ENCODE measurements at places on chromosomes 3 and 15.

GRCh38 chr15:91911844-91912243, 58.3 kb downstream of the SLCO3A1 start:
- no peak for DNase-seq

DNA sequence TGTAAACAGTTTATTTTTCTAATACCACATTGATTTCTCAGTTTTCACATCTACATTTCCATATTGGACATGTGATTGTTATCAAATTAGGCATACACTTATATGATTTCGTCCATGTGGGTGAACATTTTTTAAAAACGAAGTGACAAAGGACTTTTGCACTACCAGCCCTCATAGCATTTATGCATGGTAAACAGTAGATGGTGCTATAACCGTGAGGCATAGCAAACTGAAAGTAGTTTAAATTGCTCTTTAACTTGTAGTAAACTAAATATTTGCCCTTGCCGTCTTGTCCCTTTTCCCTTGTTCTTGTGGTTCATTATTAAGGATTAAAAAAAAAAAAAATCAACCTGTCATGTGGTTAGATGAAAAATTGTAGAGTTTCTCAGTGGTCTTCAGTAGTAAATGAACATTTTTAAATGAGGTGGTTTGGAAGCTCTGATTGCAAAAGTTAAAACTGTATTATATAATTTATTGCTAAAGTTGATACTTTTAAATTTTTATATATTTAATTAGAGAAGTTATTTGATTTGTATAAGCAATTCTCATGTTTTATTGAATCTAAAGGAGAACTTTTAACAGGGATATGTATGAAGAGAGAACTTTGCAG, 24.0 kb downstream of the STX19 start:
- peak; percentile 3 for DNase-seq

DNA sequence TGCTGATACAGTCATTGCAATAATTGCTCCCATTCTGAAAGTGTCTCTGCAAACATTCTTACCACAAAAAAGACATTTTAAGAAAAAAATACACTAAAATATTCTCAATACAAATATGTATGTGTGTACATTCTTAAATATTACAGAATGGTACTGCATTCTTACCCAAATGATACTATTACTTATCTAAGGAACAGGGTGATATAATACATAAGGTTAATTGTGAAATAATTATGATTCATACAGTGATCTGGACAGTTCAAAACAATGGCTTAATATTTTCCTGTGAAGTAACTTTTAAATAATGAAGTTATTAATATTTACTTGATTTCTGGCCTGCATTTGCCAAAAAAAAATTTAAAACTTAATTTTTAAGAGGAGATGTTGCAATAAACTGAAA, 694.6 kb downstream of the TUSC7 start:
- DNase-seq, result no peak

- DNase-seq, result no peak
Measured at GRCh38 chr3:34248352-34248751, 449.9 kb downstream of the PDCD6IP start.

DNA sequence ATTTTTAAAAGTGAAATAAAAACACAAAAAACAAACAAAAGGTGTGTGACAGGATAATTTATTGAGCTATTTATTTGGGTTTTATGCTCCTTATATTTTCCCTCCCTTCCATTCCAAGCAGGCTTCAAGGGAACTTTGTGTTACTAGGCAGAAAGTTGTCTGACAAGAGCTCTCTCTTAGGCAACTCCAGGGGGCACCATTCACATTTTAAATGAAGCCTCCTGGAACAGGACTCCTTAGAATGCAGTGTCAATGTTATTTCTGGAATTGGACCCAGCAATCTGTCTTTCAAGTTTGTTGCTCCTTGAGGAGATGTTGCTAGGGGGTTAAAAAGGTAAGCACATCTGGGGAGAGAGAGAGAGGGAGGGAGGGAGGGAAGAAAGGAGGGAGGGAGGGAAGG, 5.4 kb upstream of the RFX7 start:
- no peak for DNase-seq

GRCh38 chr3:32419742-32420125, 28.1 kb downstream of the CMTM7 start:
- no peak for DNase-seq

GRCh38 chr3:150778793-150779401, 15.9 kb upstream of the SIAH2 start:
- DNase-seq, result no peak

GRCh38 chr3:78086150-78086549, 1046.3 kb downstream of the ROBO2 start:
- DNase-seq, result no peak

DNA sequence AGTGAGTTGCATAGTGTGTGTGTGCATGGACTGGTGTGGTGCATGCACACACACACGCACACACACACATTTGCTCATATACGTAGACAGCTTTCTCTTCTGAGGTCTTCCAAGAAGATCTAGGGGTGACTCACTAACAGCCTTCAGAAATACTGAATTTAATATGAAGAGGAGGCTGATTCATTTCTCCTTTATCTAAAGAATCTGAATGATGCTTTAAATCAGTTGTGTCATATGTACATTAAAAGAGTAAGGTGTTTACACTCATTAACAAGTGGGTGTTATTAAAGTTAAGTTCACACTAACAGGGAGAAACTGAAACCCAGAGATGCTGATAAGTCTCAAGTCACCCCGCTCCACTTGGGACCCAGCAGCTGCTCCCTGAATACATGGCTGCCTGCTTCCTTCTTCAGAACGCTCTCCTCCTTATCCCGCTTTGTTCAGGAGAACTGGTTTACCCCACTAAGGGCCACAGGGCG, 22.0 kb downstream of the TMPRSS7 start:
- DNase-seq, result no peak

DNA sequence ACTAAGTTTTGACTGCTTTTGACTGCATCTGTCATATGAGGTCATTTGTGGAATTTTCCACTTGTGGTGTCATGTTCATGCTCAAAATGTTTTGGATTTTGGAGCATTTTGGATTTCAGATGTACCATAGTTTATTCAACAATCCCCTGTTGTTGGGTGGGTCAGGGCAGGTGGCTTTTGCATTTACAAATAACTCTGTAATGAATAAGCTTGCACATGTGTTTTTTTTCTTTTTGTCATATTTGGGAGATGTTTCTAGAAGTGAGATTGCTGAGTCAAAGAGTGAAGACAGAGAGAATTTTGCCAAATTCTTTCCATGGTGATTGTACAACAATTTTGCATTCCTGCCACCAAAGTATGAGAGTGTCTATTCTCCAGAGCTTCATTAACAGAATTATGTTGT, 62.4 kb upstream of the ADPGK start:
- no peak for DNase-seq

DNA sequence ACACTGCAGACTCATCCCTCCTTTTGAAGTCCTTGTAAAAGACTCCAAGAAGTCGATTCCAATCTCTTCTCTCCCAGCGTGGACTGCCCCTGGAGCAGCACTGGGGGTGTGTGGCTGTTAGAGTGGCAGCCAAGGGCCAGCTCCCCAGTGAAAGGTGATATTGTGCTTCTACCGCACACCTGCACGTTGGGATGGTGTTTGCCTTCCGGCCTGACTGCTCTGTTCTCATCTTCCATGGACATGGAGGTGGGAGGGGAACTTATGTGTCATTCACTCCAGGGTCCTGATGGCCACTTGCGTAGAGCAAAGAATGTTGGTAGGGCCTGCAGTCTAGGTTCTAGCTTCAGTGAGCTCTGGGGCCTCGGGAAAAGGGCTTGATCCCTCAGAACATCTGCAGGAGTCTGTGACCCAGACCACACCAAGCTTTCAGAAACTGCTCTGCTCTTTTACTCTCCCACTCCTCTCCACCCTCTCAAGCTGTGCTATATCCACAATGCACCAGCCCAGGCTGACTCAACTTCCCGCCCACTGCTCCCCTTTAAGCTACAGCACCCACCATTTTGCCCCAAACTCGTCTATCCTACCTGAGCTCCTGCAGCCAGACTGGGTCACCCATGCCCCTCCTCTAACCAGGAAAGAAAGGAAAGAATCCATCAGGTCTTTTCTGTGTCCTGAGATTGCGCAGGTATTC, 31.3 kb downstream of the LIPC start:
- no peak for DNase-seq

- DNase-seq, result no peak
Measured at GRCh38 chr3:32128936-32129335, 22.5 kb downstream of the GPD1L start.

- no peak for DNase-seq
Measured at GRCh38 chr3:149879872-149880271, 66.9 kb downstream of the RNF13 start.

DNA sequence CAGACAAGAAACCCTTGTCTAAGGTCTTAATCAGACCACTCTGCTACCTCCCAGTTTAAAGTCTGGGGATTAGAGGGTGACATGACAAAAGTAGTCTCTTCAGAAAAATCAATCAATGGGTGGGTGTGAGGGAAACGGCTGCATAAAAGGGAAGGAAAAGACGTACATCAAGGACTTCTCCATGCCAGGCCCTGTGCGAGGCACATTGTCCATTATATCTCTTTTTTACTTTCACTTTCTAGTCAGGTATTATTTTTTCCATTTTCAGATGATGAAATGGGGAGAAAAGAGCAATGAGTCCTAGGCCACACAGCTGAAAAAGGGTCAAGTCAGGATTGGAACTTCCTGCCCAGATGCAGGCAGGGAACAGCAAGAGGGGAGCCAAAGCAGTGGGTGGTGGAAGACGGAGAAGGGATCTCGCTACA, 4.6 kb upstream of the CX3CR1 start:
- DNase-seq, result no peak

- no peak for DNase-seq
Measured at GRCh38 chr3:175270198-175270837, 411.2 kb downstream of the NAALADL2 start.

GRCh38 chr15:42890161-42890913, 30.2 kb downstream of the TTBK2 start:
- no peak for DNase-seq

DNA sequence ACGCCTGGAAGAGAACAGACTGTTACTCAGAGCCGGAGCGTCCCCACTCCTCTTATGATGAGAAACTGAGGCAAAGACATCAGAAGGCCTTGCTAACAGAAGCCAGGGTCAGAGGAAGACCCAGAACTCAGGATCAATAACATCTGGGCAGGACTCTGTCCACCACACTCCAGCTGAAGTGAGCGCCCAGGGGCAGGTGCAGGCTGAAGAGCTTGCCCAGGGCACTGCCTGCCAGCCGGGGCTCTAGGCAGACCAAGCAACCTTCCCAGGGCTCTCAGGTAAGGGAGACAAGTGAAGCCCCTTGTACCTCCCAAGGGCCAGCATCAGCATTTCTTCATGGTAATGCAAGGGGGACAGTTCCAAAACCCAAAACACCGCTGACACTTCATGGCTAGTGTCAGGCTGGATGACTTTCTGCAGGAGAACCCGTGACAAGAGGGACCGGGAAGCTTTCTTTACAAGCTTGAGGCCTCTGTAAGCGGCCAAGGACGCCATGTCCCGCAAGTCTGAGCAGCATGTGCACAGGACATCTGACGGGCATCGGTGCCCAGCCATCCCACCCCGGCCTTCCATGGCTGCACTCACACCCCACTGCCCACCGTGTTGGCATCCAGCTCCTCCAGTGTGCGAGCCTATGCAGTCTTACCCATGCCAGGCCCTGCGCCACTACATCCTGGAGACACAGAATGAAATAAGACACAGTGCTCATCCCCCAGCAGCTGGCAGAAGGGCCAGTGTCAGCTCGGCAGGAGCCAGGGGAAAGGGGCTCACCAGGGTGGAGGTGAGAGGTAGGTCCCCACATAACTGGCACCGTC, 14.1 kb downstream of the XXYLT1 start:
- DNase-seq, result no peak

DNA sequence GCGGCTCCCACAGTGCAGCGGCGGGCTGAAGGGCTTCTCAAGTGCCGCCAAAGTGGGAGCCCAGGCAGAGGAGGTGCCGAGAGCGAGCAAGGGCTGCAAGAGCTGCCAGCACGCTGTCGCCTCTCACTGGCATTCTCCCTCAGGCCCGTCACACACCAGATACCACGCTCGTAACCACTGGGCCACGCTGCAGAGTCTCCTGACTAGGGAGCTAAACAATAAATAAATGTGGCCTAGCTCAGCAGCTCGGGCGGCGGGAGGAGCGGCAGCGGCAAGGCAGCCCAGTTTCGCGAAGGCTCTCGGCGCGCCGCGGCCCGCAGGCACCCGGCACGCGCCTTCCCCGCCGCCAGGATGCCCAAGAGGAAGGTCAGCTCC, 55.9 kb upstream of the FAM174B start:
- DNase-seq, result no peak

GRCh38 chr15:86036243-86036642, 43.4 kb upstream of the AGBL1 start:
- DNase-seq, result no peak

- no peak for DNase-seq
Measured at GRCh38 chr15:68667800-68668625, 89.2 kb downstream of the CORO2B start.

- no peak for DNase-seq
Measured at GRCh38 chr3:97994328-97994945, 22.2 kb upstream of the RIOX2 start.

- no peak for DNase-seq
Measured at GRCh38 chr3:142929890-142930289, 33.6 kb downstream of the PAQR9 start.

- DNase-seq, result no peak
Measured at GRCh38 chr3:5739299-5739935, 551.9 kb downstream of the EDEM1 start.

DNA sequence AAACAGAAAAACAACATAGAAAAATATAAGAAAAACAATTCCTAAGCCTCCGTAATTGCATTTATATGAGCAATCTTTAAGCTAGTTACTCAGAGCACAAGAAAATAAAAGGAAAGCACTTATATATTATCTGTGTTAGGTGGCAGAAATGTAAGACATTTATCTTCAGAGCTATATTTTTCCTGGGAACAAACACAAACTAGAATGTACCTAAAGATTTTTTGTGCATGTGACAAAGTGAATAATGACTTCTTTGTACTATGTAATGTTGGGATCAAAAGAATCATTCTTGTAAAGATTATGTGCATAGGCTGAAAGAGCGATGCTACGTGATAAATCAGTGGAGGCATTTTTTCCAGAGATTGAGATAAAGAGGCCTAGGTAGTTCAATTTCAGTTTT, 111.3 kb upstream of the GMNC start:
- no peak for DNase-seq
